ENCODE measurements at places on chromosomes 13 and 19. TPM values are rescaled to one million over a fixed set of nuclear protein-coding genes. Genes with fewer than 3 reads are reported as not detected.

Gene PDE4C
- 3.0 TPM for total RNA-seq

Gene SYNE4
- 17.6 TPM for total RNA-seq

Gene RTBDN
- 3.8 TPM for total RNA-seq

Gene TTC9B
- total RNA-seq: not detected

Gene ZNF836
- 28.8 TPM for total RNA-seq

Gene CA11
- 41.4 TPM for total RNA-seq

Gene IL4I1
- 1.4 TPM for total RNA-seq

Gene RNF17
- not detected for total RNA-seq

Gene CBLC
- total RNA-seq: 27.8 TPM

Gene C2CD4C
- total RNA-seq: 7.9 TPM

Gene TMEM238
- total RNA-seq: 5.8 TPM

Gene COX7A1
- 0.64 TPM for total RNA-seq

Measured in WTC11 (cell line).